ENCODE measurements at places on chromosomes 3 and 15. TPM values are rescaled to one million over a fixed set of nuclear protein-coding genes. Genes with fewer than 3 reads are reported as not detected.

- H3K4me3 ChIP-seq = no peak overlapping the region
- DNase-seq = peak; percentile 17
- no peaks in the 10 kb centered on the region for H3K4me1 ChIP-seq
- peaks cover 16% of the 10 kb centered on the region for H3K36me3 ChIP-seq
- H3K27ac ChIP-seq = no peak overlapping the region
- H3K27me3 ChIP-seq = no peaks in the 10 kb centered on the region
Observed at GRCh38 chr3:3170998-3171397, 8.5 kb downstream of the CRBN start.

DNA sequence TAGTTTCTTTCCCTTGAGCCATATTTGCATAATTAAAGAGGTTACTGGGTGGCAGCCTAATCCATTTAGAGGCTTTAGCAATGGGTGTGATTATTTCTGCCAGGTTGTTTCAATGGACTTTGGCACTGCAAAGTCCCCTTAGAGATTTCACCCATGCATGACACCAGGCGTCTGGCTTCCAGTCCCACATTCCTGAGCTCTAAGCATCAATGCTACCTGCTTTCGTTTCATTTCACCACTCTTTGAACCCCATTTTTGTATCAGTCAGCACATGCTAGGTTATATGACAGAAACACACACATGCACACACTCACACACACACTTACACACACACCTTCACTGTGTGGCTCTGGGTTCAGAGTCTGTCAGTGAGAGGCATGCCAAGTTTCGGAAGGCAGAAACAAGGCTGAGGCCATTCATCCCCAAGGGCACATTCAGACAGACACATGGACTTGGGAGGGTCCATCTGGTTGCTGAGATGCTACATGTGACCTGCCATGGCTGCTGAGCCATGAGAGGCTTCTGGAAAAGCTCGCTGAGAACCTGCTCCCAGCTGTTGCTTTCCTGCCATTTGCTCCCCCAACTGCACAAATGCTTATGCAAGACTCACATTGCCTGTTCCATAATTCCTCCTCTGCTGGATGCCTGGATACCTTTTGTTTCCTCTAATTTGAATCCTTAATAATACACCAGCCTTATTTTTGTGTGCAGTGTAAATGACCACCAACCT, 354.1 kb downstream of the GABRG3 start:
- 0 out of 2 replicates have a peak, but pooled peaks cover 3% of the 10 kb centered on the region for H3K36me3 ChIP-seq
- no peaks in the 10 kb centered on the region for H3K4me1 ChIP-seq
- H3K27ac ChIP-seq = no peak overlapping the region
- no peaks in the 10 kb centered on the region for H3K27me3 ChIP-seq
- DNase-seq = no peak

TMOD2 gene
- 13.3 TPM for total RNA-seq

TMEM207 gene
- not detected for total RNA-seq

- H3K4me1 ChIP-seq = no peaks in the 10 kb centered on the region
- H3K4me3 ChIP-seq = no peak overlapping the region
- peaks cover 13% of the 10 kb centered on the region for H3K27me3 ChIP-seq
- peak; percentile 8 for DNase-seq
- H3K36me3 ChIP-seq = peaks cover under 1% of the 10 kb centered on the region
Observed at GRCh38 chr3:31465999-31466398, 66.7 kb upstream of the STT3B start.

BCL2A1 gene
- total RNA-seq = not detected

ABHD6 gene
- 7.2 TPM for total RNA-seq

- H3K4me3 ChIP-seq = no peak overlapping the region
- H3K27me3 ChIP-seq = no peaks in the 10 kb centered on the region
- H3K36me3 ChIP-seq = peaks cover 20% of the 10 kb centered on the region
- no peak for DNase-seq
- peaks cover 68% of the 10 kb centered on the region for H3K4me1 ChIP-seq
Observed at GRCh38 chr3:157443905-157444796, 7.5 kb downstream of the PTX3 start.

- H3K27ac ChIP-seq = no peak overlapping the region
- H3K27me3 ChIP-seq = no peaks in the 10 kb centered on the region
- no peaks in the 10 kb centered on the region for H3K36me3 ChIP-seq
- DNase-seq = no peak
- no peak overlapping the region for H3K4me3 ChIP-seq
- H3K4me1 ChIP-seq = no peaks in the 10 kb centered on the region
Observed at GRCh38 chr3:135325726-135326235, 530.7 kb downstream of the EPHB1 start.

GRCh38 chr3:134330883-134331810, 43.1 kb downstream of the AMOTL2 start:
- peak overlapping the region; percentile 80 for H3K4me3 ChIP-seq
- H3K27me3 ChIP-seq = peaks cover 3% of the 10 kb centered on the region
- peak overlapping the region; percentile 97 for H3K27ac ChIP-seq
- H3K4me1 ChIP-seq = peaks cover 99% of the 10 kb centered on the region

DNA sequence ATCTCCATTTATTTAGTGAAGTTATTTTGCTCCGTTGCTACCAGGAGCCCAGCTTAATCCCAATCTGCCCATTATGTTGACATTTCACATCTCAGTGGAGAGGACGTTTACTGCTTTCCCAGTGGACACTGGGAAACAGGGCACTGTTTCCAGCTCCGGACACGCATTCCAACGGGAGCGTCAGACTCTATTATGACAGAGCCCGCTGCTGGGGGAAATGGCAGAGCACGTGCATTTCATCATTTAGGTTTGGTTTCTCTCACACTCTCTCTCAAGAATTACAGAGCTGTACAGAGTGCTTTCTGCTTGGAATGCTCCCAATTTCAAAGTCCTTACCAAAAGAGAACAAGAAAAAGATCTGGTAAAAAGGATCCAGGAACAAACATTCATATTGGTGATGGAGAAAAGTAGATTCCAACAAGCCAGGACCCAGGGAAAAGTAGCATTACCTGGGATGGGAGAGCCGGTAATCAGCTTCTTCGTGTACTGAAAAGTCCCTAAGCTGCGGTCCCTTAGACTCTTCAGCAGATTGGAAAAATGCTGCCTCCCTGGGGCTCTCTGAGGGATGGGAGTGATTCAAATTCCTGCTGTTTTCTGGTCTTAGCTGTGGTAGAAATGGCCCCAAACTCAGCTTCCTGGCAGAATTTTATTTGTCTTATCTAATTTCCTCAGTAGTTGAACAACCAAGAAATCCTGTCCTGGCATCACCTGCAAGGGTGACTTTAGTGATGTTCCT, 136.0 kb upstream of the THBS1 start:
- H3K4me3 ChIP-seq = no peak overlapping the region
- DNase-seq = peak; percentile 24
- no peaks in the 10 kb centered on the region for H3K27me3 ChIP-seq
- H3K4me1 ChIP-seq = peaks cover 28% of the 10 kb centered on the region
- H3K27ac ChIP-seq = peak overlapping the region; percentile 60
- peaks cover 8% of the 10 kb centered on the region for H3K36me3 ChIP-seq

DNA sequence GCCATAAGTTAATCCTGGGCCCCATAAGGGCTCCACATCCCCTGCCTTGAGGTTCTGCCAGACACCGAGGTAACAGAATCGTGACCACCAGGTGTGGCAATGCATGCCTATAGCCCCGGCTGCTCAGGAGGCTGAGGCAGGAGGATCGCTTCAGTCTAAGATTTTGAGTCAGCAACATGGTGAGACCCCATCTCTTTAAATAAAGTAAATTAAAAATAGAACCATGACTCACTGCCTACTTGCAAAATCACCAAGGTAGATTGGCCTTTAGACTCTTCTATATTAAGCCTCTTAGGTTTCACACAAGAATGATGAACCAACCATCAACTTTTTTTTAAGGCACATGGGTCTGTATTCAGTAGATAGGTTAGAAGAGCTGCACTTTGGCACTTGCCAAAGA, 9.7 kb downstream of the WDR5B start:
- peaks cover 13% of the 10 kb centered on the region for H3K36me3 ChIP-seq
- peaks cover 19% of the 10 kb centered on the region for H3K4me1 ChIP-seq
- H3K27me3 ChIP-seq = peaks cover 2% of the 10 kb centered on the region
- no peak for DNase-seq

All from HFFc6 (cell line).